Eye (tissue), 1 donor: ENCODE measurements at places on chromosomes 2 and 18.
A peak's percentile ranks its signal among the peaks of the same experiment; 100 is the strongest.

DNA sequence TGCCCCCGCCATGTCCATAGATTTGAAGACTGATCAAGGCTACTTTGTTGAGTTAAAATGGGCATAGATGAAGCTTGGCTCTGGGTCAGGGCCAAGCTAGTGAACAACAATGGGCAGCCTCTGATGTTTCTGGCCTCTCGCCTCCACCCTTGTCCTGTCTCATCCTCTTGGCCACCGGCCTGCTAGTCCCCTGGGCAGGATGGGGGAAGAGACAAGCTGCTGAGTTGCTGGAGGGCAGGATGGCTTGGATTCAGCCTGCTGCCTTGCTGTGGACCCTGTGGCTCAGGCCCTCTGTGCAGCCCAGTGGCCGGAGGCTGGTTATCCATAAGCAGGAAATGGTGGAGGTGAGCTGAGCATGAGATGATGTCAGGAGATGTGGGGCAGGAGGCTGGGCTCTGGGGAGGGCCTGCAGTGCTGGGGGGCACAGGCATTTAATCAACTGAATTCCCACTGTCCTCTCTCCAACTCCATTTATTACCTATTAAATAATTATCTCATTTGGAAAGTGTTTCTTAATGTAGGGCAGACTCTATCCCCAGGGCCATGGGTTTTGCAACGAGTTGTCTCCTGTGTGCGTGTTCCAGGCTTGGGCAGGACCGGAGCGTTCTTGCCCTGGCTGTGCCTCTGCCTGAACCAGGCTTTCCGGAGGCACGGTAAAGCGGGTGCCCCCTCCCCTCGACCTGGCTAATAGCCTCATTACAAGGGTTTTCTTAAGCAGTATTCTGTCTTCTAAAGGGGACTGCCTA is 122.9 kb downstream of the GLI2 start:
- DNase-seq = no peak

- DNase-seq = peak; percentile 29
These were observed 125.1 kb upstream of the EPAS1 start for GRCh38 chr2:46171996-46172546.

DNA sequence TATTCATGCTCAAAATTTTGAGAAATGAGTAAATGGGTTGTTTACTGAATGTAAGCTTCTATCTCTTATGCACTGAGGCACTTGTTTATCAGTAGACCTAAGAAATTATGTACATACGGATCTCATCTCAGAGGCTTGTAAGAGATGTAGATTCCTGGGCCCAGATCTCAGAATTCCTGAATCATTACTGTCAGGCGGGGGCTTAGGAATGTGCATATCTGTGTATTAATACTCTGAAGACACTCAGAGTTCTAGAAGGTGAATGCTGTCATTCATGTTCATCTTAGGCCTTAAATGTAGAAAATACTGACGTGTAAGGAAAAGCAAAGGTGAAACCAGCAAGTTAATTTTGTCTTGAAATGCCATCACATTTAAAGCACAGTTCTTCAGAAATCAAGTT is 169.6 kb downstream of the FMNL2 start:
- DNase-seq = no peak

- no peak for DNase-seq
These were observed 6.3 kb downstream of the RNPEPL1 start for GRCh38 chr2:240574386-240575100.

GRCh38 chr18:12895626-12896025 is 11.6 kb upstream of the PTPN2 start:
- DNase-seq = no peak
